ENCODE measurements at places on chromosomes 6 and 20.

- no peak for DNase-seq
These were observed 33.2 kb upstream of the ADGRF5 start for GRCh38 chr6:46954837-46955451.

- no peak for DNase-seq
These were observed 458.7 kb downstream of the BMP2 start for GRCh38 chr20:7226156-7226555.

DNA sequence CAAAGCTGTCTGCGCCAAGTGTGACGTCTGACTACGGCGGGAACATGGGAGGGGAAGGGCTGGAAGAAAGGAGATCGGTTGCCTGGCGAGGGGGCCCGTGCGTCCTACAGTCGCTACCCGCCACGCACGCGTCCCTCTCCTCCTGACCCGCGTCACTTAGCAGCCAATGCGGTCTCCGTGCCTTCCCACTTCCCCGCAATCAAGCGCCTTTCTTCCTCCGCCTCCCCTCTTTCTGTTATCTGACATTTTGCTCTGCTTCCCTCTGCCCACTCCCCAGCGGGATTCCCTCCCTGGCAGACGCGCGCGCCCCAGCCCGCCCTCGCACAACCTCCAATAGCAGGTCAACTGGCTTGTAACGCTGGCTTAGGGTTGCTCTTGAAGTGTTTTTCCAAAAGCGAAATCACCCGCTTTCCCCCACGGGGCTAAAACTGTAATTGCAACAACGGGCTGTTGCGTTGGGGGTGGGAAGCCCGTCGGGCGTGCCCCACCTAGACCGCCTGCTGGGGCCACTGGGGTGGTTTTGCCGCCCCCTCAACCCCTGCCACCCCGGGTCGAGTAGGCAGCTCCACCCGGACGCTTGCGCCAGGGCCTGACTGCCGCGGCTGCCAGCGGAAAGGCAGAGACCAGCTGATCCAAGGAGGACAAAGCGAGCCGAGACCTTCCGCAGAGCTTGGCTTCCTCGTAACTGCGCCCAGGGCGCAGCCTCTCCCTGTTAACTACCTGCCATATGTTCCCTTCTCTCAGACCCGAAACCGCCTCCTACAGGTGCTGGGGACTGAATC, 6.2 kb upstream of the SOX4 start:
- DNase-seq = peak; percentile 15

DNA sequence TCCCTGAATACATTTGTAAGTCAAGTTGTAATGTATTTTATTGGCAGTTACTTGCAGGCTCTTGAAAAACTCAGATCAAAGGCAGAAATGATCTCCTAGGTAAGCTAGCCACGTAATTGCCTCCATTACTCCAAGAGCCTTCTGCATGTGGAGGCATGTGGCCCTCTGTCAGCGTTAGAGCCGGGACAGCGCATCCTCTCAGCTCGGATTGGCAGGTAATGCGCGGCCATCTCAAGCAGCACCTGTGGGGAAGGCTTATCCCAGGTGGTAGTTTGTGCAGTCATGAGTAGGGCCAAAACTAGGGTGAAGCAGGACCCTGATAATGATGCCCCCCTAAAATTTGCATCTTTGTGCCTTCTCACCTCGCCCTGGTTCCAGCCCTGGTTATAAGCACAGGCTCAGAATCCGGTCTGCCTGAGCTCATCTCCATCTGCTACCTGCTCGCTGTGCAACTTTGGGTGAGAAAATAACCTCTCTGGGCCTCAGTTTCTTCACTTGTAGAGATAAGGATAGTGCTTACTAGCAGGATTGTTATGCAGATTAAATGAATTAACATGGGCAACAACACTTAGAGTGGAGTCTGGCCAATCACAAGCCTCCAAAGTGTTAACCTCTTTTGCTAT, 157.5 kb upstream of the PMEPA1 start:
- DNase-seq = no peak
